ENCODE measurements at places on chromosomes 1 and 21.

DNA sequence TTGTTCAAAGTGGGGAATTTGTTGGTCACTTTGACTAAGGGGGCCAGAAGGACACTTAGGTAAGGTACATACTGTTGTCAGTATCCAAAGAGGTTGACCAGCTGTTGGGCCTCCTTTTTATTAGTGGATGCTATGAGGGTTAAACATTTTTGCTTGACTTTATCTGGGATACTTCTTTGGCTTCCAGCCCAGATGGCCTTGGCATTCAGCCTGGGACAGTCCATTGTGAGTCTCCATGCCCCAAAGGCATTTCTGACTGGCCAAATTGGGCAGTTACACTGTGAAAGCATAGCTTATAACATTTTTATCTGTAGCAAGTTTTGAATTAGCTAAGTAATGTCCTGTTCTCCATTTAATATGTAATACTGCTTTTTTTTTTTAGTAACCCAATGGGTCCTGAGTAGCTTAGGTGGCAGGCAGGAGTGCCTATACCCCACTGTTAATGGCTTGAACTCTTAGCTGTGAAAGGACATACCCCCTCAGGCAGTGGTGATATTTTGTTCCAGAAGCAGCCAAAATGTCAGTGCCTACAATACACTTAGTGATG lies 35.4 kb upstream of the CD1D start:
- no peak for DNase-seq

- DNase-seq, result no peak
These were observed 36.5 kb upstream of the ADAMTS1 start for GRCh38 chr21:26881504-26882228.

GRCh38 chr1:225691861-225692516 lies 39.1 kb upstream of the ENAH start:
- no peak for DNase-seq

DNA sequence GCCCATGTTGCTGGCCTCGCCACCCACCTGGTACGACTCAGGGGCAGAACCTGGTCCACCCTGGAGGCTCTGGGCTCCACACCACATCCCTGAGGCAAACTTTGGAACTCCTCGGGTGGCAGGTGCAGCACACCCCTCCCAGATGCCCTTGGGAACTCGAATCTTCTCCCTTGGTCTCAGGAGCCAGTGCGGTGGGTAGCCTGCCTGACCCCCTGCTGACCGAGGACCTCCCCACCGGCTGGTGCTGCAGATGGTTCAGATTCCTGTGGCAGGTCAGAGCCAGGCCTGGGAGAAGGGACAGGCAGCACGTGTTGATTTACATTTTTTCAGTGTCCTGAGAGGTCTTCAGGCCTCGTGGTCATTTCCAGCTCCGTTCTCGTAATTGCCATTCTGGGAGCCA lies 6.3 kb upstream of the CFAP410 start:
- no peak for DNase-seq

DNA sequence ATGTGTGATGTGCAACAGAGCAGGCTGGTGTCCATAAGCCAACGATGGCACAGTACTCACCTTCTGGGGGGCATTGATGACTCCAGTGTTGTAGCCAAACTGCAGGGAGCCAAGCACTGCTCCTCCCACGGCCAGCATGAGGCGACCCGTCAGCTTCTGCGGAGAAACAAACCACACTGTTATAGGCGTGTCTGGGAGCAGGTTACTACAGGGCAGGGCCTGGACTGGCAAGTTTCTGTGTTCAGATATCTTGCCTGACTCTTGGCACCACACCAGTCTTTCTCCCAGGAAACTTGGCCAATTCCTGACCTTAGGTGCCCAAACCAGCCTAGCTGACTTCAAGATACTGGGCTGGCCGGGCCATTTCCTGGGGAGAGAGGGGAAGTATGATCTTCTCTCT lies 15.5 kb downstream of the SLC2A1 start:
- no peak for DNase-seq

DNA sequence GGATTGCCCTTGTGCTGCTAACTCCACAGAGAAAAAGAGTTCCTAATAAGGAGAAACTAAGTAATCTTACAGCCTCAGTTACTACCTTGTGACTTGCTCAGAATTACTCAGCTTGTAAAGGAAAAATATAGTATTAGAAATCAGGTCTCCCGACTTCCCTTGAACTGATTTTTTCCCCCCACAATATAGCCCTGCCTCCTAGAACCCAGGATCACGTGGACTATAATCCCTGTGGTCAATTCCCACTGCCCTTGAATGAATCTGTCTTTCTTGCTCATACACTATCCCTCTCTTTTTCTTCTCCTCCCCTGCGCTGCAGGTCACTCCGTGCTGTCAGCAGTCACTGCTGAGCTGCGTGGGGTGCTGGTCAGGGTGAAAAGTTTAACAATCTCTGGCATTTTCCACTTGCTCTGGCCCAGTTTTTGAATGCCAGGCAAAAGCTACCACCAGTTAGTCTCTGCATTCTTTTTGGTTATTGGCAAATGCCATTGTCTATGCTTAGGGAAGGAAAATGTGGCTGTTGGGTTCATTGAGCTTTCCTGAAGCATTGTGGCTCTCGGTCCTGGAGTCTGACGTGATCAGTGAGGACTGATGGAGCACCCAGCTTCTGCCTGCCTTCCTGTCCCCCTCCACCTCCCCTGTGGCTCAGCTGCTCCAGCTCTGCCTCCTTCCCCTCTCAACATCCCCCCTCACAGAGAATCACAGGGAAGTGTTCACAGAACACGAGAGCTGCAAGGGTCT lies 1.9 kb upstream of the MYOC start:
- DNase-seq, result no peak

- no peak for DNase-seq
These were observed 2.6 kb downstream of the FAAH start for GRCh38 chr1:46396441-46397398.

DNA sequence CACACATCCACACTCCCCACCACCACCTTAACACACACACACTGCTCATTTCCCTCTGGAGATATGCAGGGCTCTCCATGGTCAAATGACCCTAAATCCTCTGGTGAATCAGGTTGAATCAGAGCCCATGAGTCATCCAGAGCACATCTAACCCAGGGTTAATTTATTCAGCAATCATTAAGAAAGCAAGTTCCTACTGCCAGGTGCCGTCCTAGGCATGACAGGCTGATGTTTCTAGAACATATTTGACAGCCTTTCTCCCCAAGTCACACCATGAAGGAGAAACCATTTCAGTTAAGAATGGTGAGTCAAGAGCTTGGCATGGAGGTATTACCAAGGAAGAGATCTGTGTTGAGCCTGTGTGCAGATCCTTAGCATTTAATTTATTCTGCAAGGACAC lies 194.3 kb upstream of the CAMK1G start:
- DNase-seq, result no peak

GRCh38 chr21:43609501-43610340 lies 49.6 kb downstream of the HSF2BP start:
- DNase-seq, result no peak

DNA sequence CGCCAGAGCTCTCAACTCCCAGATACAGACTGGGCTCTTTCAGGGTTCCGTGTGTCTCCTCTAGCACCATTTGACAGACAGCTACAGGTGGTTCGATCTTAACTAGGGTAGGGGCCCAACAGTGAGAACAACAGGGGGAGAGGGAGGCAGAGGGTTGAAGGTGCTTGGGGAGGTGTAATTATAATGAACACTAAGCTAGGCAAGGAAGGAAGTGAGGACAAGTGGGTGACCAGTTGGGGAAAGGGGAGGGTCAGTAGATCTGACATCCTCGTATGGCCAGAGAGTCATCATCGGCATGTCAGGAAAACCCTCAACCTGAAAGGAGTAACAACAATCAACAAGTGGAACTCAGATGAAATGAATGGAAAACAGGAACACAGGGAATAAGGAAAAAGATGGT lies 22.8 kb downstream of the GLIS1 start:
- no peak for DNase-seq

- DNase-seq, result no peak
These were observed 167.6 kb upstream of the ADAMTS5 start for GRCh38 chr21:27134516-27134915.

- no peak for DNase-seq
These were observed 22.0 kb downstream of the PARS2 start for GRCh38 chr1:54742282-54742681.

- no peak for DNase-seq
These were observed 336.2 kb upstream of the SGIP1 start for GRCh38 chr1:66197785-66198184.

DNA sequence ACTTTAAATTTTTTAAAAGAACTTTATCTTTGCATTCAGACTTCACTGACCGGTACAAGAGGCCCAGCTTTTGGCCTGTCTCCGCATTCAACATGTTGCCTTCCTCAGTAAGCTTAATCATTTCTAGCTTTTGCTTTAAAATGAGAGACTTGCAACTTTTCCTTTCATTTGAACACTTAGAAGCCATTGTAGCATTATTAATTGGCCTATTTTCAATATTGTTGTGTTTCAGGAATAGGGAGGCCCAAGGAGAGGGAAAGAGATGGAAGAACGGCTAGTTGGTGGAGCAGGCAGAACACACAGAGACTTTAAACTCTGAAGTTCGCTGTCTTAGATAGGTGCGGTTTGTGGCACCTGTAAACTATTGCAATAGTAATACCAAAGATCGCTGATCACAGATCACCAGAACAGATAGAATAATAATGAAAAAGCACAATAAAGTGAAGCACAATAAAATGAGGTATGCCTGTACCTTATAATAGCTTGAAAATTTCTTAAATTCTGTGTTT lies 31.4 kb downstream of the RABGAP1L start:
- no peak for DNase-seq

DNA sequence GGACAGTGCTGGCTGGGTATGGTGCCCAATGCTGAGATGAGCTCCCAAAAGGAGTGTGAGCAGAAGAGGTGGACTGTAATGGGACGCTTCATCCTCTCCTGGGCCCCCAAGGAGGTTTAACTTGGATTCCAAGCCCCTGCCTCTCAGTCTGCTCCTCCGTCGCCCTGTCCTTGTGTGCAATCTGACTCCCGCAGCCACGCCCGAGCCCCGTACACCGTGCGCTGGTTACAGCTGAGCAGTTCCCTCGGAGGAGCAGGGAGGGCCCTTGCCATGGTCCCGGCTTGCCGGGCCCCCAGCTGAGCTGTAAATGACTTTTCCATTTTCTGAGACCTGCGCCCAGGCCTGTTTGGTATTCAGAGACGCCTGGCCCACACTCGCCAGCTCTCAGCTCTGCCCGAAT lies 53.7 kb downstream of the PAX7 start:
- no peak for DNase-seq

DNA sequence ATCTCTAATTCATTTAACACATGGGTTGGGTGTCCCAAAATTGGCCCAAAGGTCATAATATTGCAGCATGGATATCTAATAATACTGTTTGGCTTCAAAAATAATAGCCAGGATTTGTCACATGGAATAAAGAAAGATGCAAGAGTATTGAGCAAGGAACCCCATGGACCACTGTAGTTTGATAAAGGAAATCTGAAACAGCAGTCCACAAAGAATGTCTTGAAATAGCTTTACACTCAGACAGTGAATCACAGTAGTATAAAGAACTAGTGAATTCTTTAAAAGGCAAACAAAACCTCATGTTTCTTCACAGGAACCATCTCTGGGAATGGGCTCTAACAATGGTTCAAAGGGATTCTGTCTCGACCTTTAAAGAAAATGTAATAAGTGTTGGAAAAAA lies 576.1 kb upstream of the ZRANB2 start:
- no peak for DNase-seq

GRCh38 chr1:232905331-232906034 lies 44.9 kb upstream of the NTPCR start:
- no peak for DNase-seq

GRCh38 chr1:8027748-8028570 lies 1.9 kb upstream of the ERRFI1 start:
- no peak for DNase-seq

GRCh38 chr1:9362488-9362887 lies 69.8 kb downstream of the SPSB1 start:
- DNase-seq, result no peak

DNA sequence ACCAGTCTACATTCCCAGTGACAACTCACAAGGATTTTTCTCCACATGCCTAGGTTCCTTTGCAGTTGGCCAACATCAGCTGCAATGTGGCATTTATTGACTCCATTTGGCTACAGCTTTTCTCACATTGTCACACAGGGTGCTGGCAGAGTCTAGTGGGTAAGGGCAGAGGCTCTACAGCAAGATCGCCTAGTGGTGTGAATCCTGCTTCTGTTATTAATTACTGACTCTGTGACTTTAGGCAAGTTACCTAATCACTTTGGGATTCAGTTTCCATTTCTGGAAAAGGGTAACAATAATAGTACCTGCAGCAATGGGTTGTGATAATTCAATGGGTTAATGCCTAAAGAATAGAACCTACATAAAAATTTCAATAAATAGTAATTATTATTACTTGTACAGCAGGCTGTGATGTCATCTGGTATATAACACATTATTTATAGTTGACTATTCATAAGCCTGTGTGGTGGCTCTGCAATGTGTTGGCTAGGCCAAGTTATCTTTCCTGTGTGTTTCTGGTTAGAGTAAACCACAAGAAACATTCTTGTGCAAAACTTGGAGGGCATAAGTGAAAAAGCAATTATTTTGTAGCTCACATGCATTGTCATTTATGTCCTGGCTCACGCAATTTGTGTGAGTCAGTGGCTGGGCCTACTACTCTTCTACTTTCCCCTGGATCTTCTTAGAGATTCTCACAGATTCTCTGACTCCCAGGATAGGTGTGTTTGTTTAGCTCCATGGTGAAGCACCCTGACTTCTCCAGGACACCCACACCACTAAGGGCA lies 59.5 kb downstream of the PTGS2 start:
- no peak for DNase-seq

DNA sequence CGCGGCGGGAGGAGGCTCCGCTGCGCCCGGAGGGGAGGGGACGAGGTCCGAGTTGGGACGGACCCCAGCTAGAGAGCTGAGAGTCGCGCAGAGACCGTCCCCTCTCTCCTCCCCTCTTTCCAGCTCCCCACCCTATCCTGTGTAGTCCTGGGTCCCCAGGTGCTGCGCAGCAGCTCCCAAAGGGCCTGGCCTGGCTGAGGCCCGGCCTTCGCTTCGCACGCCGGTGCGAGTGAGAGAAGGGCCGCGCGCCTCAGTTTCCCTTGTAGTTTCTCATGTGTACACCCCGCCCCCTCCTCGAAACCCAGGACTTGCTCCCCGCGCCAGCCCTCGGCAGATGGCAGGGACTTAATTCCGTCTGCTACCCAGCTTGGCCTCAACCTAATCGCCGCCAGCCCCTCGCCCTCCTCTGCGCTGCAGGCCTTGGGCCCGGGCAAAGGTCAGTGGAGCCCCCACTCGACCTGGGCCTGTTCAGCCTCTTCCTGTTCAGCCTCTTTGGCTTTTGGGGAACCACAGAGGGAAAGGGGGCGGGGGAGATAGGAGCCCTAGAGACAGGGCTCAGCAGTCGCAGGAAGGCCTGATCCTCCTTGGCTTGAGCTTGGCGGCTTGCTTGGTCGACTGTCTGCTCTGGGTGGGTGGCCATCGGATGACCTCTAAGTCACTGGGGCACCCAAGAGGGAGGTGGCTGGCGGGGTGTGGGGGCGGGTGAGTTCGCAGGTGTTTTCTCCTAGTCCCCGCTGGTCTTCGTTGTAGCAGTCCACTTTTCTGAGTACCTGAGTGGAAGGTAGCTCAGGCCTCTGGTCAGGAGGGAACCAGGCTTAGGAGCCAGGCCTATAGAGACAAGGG lies 1.0 kb downstream of the ZNF687 start:
- DNase-seq, result no peak

- DNase-seq, result no peak
These were observed 10.9 kb upstream of the VAV3 start for GRCh38 chr1:107975851-107976250.

- DNase-seq, result no peak
These were observed 440 bp upstream of the LENEP start for GRCh38 chr1:154992721-154993571.
